EL (cell line): ENCODE measurements at places on chromosomes 6 and 20.

DNA sequence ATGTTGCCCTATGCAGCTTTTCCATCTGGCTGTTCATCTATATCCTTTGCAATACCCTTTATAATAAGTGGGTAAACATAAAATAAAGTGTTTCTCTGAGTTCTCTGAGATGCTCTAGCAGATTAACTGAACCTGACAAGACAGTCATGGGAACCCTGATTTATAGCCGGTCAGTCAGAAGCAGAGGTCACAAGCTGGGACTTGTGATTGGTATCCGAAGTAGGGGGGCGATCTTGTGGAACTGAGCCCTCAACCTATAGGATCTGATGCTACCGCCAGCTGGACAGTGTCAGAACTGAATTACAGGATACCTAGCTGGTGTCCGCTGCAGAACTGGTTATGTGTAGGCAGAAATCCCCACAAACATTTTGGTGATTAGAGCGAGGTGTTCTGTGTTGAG is 39.0 kb downstream of the SLC17A5 start:
- DNase-seq = no peak

- peak; percentile 33 for DNase-seq
Measured at GRCh38 chr6:100998111-100998510, 117.0 kb upstream of the ASCC3 start.

DNA sequence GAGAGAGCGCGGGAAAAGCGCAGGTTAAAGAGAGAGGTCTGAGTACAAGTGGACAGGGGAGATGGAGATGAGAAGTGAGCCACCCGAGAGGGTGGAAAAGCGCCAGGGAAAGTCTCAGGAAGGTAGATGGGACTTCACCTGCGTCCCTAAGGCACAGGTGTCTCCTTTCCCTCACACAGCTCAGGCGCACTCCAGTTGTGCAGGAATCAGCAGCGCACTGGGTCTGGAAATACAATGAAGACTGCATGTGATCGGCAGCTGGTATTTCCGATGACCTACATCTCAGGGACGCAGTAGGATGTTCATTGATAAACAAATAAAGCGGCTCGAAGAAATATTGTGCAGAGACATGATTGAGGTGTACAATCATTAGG is 432 bp upstream of the KHDRBS2 start:
- no peak for DNase-seq

DNA sequence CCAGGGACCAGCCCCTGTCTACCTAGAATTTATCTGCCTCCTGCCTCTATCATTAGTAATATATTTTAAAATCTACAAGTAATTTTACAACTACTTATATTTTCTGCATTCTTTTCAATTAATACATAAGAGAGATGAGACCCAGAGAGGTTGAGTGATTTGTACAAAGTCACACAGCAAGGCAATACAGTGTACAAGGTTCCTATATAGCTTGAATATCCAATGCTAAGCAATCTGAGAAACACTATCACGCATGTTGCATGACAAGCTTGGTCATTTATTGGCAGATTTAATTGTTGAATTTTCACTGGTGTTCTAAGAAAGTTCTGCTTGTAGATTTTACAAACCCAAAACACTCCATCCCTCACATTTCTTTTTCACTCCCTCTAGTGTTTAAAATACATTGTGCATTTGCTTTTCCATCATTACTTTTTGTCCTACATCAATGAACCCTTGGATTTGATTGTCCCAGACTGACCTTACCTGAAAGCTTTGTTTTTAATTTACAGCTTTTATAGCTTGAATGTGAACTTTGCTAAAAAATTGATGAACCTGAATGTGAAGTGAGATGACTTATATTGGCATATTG is 520.9 kb upstream of the CITED2 start:
- no peak for DNase-seq

GRCh38 chr6:149464411-149464810 is 20.4 kb downstream of the ZC3H12D start:
- no peak for DNase-seq

GRCh38 chr6:97049253-97050011 is 124.9 kb downstream of the KLHL32 start:
- DNase-seq = no peak

GRCh38 chr20:61422636-61423425 is 170.8 kb downstream of the CDH4 start:
- no peak for DNase-seq

DNA sequence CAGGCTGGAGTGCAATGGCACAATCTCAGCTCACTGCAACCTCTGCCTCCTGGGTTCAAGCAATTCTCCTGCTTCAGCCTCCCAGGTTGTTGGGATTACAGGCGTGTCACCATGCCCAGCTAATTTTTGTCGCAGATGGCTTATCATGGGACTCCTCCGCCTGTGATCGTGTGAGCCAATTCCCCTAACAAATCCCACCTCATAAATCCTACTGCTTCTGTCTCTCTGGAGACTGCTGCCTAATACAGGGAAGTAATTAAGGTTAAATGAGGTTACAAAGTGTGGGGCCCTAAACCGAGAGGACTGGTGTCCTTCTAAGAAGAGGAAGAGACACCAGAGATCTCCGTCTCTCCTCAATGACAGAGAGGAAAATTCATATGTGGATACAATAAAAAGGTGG is 52.0 kb downstream of the TRPC4AP start:
- no peak for DNase-seq

GRCh38 chr6:54865091-54865631 is 18.6 kb downstream of the FAM83B start:
- DNase-seq = no peak

DNA sequence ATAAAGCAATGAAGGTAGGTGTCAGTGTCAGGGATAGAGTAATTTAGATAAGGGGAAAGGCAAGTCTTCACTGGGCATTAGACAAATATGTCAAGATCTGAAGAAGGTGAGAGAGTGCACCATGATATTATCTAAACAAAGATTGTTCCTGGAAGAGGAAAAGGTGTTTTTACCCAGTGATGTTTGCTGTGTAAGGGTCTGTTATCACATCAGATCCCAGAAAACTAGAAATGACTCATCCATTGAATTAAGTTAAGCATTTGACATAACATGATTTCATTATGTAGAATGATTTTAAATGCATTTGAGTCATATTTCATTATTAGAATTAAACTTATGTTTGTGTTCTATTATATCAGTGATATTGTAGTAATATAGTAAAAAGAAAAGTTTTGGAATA is 1279.5 kb upstream of the CITED2 start:
- DNase-seq = no peak

- DNase-seq = no peak
Measured at GRCh38 chr6:31116661-31117385, 2.2 kb downstream of the PSORS1C1 start.

- no peak for DNase-seq
Measured at GRCh38 chr6:147654103-147654845, 145.8 kb downstream of the SAMD5 start.

DNA sequence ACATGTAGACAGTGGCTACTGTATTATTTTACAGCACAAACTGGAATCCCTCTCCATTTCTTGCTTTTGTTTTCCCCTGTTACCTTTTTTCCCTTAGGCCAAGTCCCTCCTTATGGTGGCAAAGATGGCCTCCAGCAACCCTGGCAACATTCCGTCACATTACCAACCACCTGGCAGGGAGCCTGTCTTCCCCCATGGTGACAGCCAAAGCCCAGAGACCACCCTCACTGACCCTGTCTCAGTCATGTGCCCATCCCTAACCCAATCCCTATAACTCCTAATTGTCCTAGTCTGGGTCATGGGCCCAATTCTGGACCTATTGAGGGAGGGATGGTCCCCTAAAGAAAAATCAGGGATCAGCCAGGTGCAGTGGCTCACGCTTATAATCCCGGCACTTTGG is 27.6 kb downstream of the PARD6B start:
- DNase-seq = no peak

- DNase-seq = no peak
Measured at GRCh38 chr6:2680264-2680922, 70.3 kb downstream of the MYLK4 start.

DNA sequence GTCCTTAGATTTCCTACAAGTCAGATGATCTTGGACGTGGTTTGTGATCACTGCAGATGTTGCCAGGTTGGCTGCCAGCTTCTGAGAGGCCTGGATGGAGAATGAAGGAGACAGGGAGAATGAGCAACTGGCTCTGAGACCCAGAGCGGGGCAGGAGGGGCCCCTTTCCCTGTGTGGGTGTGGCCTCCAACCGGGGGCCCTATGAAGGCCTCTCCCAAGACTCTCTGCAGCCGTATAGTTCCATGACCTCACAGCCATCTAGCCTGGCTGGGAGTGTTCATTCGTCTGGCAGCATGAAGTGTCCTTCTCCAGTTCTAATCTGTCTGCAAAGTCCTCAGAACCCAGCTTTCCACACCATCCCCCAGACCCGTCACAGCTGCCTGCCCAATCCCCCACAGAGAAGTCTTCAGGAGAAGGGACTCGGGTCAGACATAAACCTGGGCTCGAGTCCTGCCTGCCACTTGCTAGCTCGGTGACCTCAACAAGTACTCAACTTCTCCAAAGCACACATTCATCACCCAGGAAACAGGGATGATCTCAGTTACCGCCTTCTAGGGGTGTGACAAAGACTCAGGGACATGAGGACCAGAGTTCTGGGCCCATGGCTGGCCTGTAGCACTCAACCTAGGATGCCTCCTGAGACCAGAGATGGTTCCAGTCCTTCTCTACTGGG is 122.6 kb downstream of the EDN3 start:
- no peak for DNase-seq

- DNase-seq = no peak
Measured at GRCh38 chr20:47115694-47116093, 221.1 kb downstream of the EYA2 start.

- DNase-seq = no peak
Measured at GRCh38 chr6:127403636-127404035, 55.6 kb downstream of the KIAA0408 start.

GRCh38 chr6:134287859-134288537 is 29.9 kb downstream of the SGK1 start:
- DNase-seq = peak; percentile 49

- no peak for DNase-seq
Measured at GRCh38 chr20:22381812-22382416, 202.5 kb downstream of the FOXA2 start.

- no peak for DNase-seq
Measured at GRCh38 chr20:9514461-9515213, at the start of gene LAMP5. LAMP5 (plus strand) TSS chr20:9514590; CDS start chr20:9514853, 263 bp downstream.

DNA sequence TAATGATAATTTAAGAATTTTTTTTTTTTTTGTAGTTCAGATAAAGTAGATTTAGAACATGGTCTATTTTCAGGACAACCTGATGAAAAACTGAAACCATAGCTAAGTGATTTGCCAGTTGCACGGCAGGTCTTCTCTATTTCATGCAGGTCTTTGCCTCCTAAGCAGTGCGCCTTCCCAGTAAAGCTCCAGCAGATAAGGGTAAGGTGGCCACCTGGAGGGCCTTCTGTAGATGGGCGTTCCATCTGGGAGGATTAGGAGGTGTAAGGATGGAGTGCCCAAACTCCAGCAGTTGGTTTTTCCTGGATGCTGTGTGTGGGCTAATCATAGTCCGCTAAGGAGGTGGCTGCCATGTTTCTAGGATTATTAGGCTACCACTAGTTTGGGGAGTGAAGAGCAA is 107.1 kb downstream of the ARID1B start:
- DNase-seq = no peak

- DNase-seq = no peak
Measured at GRCh38 chr6:43748765-43749164, 21.2 kb upstream of the VEGFA start.

GRCh38 chr6:36927691-36928546 is 26.6 kb upstream of the PI16 start:
- peak; percentile 27 for DNase-seq

DNA sequence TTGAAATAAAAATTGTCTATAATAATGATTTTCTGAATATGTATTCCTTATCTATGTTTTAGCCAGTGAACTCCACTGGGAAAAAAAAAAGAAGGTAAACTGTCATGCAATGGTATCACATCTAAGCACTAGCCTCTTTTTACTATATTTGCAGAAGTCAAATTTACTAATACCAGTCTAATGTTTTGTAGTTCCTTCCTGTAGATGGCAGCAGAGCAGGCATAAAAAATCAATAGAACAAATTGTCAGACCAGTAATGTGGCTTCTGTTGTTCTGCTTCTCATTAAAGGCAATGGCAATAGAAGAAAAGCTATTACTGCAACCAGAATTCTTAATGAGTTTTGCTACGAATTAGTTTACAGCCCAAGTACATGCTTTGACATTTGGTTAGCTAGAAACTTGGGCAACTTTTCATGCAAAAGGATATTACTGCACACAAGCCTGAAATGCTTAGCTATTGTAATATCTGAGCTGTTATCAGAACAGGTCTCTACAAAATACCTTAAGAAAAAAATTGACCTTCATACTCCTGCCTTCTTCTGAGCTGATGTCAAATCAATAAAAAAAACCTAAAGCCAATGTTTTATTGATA is 476.9 kb downstream of the KHDRBS2 start:
- DNase-seq = no peak

GRCh38 chr20:62616728-62617621 is 25.3 kb upstream of the SLCO4A1 start:
- peak; percentile 65 for DNase-seq

DNA sequence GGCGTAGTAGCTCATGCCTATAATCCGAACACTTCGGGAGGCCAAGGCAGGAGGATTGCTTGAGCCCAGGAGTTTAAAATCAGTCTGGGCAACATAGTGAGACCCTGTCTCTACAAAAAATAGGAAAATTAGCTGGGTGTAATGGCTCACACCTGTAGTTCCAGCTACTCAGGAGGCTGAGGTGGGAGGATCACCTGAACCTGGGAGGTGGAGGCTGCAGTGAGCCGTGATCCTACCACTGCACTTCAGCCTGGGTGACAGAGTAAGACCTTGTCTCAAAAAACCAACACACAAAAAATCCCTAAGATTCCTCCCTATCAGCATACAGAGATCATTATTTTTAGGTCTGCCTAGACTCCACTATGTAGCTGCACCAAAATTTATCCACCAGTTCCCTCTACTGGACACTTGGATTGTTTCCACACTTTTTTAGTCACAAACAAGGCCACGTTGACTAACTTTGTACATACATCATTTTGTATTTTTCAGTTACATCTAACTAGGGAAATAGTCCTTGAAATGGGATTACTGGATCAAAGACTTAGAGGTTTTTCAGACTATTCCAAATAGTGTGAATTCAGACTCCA is 3.6 kb upstream of the PHF1 start:
- DNase-seq = peak; percentile 49

GRCh38 chr6:147614501-147614900 is 106.0 kb downstream of the SAMD5 start:
- DNase-seq = no peak
